ENCODE measurements at places on chromosomes 1 and 21.

- no peak for DNase-seq
Measured at GRCh38 chr1:15836772-15837669, 10.5 kb upstream of the SPEN start.

GRCh38 chr1:15431571-15431948 lies 6.7 kb upstream of the CTRC start:
- no peak for DNase-seq

GRCh38 chr1:53311702-53312305 lies 16.1 kb downstream of the LRP8 start:
- no peak for DNase-seq

DNA sequence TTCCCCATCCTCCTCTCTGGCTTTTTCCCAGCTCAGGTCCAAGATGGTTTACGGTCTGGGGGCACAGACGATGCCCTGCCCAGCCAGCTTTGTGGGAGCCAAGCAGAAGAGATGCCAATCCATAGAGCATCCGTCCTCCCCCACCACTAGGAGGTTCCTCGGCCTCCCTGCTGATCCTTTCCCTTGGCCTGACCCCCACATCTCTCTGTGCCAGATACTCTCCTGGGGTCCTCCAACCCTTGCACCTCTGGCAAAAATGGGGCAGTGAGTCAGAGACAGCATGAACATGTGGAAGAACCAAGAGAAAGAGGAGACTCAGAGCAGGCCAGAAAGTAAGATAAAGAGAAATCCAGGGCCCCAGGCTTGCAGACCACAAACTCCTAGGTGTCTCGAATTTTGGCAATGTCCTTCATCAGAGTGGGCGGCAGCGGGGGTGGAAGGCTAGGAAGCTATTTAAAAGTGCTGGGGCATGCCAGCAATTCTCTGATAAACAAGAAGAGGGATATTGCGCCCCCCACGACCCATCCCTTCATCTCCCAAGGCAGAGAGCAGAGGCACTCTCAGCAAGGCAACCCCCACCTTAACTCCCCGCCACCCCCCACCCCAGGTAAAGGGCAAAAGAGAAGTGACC lies 11.4 kb downstream of the BLACAT1 start:
- DNase-seq: no peak

- DNase-seq: no peak
Measured at GRCh38 chr1:175808999-175809398, 65.6 kb upstream of the TNR start.

DNA sequence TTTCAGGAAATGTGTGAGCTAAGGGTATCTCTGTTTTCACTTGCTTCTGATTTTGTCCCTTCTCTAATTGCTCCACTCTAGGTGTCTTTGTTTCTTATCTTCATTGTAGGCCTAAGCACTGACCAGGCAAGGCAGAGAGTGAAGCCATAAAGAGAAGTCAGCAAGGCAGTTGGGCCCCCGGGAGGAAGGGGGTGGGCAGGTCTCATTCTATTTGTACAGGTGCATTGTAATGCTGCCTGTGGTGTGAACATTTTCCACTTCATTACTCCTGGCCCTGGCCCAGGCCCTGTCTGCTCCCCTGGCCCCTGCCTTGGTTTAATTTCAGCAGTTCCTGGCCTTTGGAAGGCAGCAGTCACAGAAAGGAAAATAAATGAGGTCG lies 86.4 kb upstream of the JUN start:
- no peak for DNase-seq

DNA sequence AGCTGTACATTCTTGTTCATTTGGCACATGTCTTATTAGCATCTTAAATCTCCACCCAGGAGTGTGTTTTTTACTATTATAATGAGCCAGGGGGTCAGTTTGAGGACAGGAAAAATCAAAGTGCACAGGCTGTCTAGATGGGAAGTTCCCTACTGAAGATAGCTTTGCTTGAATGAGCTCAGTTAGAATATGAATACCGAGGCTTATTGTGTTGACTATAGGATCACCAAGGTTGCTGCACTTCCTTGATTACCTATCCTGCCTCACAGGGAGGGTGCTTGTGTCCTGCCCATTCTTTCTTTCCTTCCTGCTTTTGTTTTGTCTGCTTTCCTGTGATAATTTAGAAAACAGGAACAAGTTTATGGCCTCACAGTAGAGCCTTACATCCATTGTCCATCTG lies 16.3 kb downstream of the PHGDH start:
- no peak for DNase-seq

DNA sequence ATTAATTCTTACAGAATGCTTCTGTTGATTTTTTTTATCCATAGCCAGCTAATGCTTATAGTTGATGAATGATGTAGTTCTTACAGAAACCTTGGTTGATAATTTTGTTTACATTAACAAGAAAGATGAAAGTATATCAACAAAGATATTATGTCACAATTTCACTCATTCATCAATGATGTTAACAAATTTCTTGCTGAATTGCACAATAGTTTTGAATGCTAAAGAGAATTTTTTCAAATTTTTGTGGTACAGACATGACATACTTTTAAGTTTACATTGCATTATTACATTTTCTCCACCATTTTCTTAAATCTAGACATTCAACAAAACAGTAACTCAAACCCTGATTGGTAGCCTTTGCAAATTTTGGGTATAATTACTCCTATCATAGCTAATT lies 236.3 kb downstream of the FOXD2 start:
- no peak for DNase-seq

GRCh38 chr1:20662110-20662475 lies 924 bp upstream of the DDOST start:
- no peak for DNase-seq

GRCh38 chr1:236800002-236800620 lies 5.0 kb downstream of the MTR start:
- no peak for DNase-seq

DNA sequence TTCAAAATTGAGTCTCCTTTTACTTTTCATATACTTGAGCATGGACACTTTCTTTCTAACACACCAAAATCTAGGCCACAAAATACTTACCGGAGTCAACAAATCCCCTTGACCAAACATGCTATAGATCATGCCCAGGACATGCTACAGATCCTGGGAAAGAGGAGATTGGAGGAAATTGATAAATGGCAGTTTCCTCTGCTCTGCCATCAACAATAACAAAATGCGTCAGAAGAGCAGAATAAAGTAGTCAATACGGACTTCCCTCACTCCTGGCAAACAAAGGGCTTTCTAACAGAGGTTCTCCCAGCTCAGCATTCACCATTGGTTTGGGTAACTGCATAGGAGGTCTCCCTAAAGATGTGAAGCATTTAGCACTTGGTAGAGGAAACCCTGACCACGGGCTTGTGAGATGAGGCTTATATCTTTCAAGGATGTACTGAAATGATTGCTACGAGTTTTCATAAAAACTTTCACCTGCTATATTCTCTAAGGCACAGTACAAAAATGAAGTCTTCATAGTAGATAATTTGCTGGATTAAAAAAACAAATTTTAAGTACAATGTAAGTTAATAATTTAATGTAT lies 283.8 kb upstream of the RUNX1 start:
- no peak for DNase-seq

DNA sequence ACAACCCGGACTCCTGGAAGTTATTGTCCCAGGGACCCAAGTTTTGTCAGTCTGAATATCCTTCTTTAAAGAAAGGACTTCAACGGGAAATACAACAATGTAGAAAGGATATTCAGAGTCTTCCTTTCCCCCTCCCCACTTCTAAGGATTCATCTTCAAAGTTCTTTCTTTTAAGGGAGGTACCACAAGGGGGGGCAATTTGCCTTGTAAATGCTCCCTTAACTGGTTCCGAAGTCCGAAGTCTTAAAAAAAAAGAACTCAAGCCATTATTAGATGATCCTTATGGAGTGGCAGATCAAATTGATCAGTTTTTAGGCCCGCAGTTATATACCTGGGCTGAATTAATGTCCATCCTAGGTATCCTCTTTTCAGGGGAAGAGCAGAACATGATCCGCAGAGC lies 47.0 kb downstream of the SERINC2 start:
- no peak for DNase-seq

GRCh38 chr1:31715087-31715872 lies 11.5 kb upstream of the COL16A1 start:
- no peak for DNase-seq

DNA sequence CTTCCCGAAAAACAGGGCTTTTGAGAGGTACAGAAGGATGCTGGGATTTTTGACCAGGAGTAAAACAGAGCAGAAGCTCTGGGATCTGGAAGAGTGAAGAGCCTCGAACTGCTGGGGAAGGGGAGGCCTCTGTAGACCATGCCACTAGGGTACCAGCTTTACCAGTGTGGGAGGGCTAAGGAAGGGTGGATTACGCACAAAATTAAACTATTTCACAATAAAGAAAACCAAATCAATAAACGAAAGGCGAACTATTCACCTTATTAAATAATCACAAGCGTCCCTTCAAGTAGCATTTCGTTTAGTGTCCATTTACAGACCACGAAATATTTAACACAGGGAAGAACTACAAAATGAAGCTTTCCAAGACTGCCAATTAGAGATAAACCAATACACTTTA lies 723 bp downstream of the CZIB start:
- DNase-seq: no peak

- DNase-seq: no peak
Measured at GRCh38 chr21:27408826-27409225, 441.9 kb upstream of the ADAMTS5 start.

DNA sequence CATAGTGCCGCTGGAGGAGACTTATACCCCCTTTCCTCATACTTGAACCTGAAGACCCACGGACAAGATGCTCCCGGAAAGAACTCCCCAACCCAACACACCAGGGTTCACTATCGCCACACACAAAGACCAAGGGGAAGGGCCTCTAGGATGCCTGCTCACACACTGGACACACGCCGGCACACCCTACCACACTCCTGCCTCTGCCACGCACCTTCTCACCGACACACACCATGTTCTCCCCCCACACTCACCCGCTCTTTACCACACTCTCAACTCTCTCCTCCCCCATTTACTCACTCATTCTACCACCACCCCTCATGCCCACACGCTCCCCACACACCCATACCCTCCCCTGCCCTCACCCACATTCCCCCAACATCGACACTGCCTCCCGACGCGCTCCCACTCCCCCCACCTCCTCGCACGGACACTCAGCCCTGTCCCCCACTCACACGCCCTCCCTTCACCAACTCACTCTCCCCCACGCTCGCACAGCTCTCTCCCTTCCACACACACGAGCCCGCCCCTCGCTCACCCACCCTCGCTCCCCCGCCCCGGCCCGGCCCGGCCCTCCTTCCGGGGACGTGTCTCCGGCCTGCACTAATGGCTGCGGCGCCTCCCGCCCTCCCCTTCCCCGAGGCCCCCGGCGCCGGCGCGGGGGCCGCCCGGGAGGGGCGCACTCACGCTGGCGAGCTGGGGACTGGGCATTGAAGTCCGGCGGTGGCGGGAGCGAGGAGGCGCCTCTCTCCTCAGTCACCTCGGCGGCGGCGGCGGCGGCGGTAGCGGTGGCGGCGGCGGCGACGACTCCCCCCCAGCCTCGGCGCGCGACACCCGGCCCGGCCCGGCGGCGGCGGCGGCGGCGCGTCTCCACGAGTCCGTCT lies 626 bp downstream of the PTP4A2 start:
- no peak for DNase-seq

DNA sequence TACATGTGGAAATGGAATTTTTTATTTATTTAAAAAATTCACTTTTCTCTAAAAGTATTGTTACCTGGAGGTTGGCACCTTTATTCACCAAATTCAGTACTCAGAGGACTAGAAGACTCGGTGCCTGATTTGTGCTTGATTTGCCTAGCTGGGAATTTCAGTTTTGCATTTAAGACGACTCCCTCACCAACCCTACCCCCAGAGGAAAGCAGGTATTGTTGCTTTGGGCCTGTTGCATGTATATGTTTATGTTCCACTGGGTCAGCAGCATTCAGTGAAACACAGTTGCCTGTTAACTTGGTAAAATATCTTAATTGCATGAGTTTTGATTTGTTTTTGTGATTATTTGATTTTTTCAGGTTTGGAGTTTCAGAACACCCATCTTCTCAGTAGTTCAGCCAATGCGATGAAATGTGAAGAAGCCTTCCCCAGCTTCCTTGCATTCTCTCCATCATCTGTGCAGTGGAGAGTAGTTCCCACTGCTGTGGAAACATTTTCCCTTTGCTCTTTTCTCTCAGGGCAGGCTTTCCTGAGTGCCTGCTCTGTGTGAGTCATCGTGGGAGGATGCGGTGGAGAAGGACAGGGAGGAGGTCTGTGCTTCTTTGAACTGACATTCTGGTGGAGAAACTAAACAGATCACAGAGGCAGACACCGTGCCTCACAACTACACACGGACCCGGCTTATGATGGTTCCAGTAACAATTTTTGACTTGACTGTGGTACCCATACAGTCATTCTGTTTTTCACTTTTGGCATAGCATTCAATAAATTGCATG lies 6.4 kb downstream of the ADARB1 start:
- no peak for DNase-seq

- DNase-seq: no peak
Measured at GRCh38 chr21:33369586-33369985, 33.6 kb upstream of the IFNGR2 start.

GRCh38 chr1:37362594-37363385 lies 111.6 kb upstream of the ZC3H12A start:
- no peak for DNase-seq
